ENCODE measurements at places on chromosomes 2 and 18. TPM values are rescaled to one million over a fixed set of nuclear protein-coding genes. Genes with fewer than 3 reads are reported as not detected.
A peak's percentile ranks its signal among the peaks of the same experiment; 100 is the strongest.

DNA sequence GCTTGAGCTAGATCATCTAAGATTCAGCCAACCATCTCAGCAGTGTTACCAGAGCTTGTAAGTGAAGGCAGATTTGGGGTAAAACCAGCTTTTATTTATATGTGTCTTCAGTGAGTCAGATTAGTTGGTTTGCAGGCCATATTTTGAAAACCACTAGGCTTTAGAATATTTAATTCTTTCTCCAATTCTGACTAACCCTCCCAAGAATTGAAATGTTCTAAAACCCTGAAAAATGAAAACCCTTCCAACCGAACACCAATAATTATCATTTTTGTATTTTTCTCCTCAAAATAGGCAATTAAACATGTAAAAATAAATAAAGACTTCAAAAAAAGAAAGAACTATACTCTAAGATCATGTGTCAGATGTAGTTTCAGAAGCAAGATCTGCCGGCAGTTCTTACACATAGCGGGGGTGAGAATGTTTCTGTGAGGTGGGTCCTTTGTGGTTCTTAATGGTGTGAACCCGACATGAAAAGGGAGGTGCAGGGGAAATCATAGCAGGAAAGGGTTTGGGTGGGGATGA lies 14.2 kb downstream of the PLEK start:
- H3K4me3 ChIP-seq = no peak overlapping the region
- no peak for DNase-seq
- no peaks in the 10 kb centered on the region for H3K36me3 ChIP-seq
- peaks cover 6% of the 10 kb centered on the region for H3K27me3 ChIP-seq
- H3K27ac ChIP-seq = no peak overlapping the region

GRCh38 chr2:160557903-160558302 lies 64.3 kb upstream of the RBMS1 start:
- H3K4me3 ChIP-seq = no peak overlapping the region
- no peaks in the 10 kb centered on the region for H3K4me1 ChIP-seq
- H3K36me3 ChIP-seq = no peaks in the 10 kb centered on the region
- H3K27me3 ChIP-seq = no peaks in the 10 kb centered on the region
- no peak for DNase-seq
- H3K27ac ChIP-seq = no peak overlapping the region

DNA sequence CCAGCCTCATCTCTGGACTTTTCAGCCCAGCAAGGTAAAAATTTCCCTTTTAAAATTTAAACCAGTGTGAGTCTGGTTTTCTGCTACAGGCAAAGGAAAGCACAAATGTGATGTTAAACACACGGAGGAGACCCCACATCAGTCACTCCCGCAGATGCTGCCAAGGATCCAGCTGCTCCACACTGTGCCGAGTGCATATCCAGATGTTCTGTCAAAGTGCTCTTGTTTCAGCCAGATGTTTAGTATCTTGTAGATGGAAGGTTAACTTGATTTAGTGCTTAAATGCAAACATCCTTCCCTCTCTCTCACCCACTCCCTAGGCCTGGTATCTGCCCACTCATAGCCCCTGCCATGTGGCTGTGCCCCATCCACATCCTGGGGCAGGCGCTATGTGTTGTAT lies 15.8 kb upstream of the ATOH8 start:
- peaks cover 31% of the 10 kb centered on the region for H3K27me3 ChIP-seq
- no peak overlapping the region for H3K27ac ChIP-seq
- H3K36me3 ChIP-seq = no peaks in the 10 kb centered on the region
- H3K4me3 ChIP-seq = no peak overlapping the region
- DNase-seq = no peak

GRCh38 chr2:104746299-104746698 lies 107.6 kb upstream of the POU3F3 start:
- peak; percentile 45 for DNase-seq
- no peak overlapping the region for H3K4me3 ChIP-seq
- peaks cover 8% of the 10 kb centered on the region for H3K27me3 ChIP-seq
- no peak overlapping the region for H3K27ac ChIP-seq
- no peaks in the 10 kb centered on the region for H3K4me1 ChIP-seq
- H3K36me3 ChIP-seq = no peaks in the 10 kb centered on the region

DNA sequence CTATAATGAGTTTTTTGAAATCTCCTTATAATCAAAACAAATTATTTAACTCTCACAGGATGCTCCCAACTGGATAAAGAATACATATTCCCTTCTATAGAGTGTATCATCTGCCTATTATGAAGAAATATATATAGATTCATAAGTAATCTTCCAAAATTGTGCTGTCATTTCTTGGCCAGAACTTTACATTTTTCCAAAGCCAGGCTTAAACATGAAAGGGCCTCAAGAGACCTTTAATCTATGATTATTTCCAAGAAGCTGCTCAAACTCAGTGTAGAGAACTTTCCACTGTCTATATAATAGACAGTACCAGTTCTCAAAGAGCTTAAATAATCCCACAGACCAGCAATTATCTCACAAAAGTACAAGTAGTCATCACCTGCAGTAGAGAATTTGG lies 211.0 kb downstream of the AKAIN1 start:
- H3K27me3 ChIP-seq = no peaks in the 10 kb centered on the region
- no peaks in the 10 kb centered on the region for H3K36me3 ChIP-seq
- H3K4me3 ChIP-seq = no peak overlapping the region
- H3K4me1 ChIP-seq = peaks cover 7% of the 10 kb centered on the region

DNA sequence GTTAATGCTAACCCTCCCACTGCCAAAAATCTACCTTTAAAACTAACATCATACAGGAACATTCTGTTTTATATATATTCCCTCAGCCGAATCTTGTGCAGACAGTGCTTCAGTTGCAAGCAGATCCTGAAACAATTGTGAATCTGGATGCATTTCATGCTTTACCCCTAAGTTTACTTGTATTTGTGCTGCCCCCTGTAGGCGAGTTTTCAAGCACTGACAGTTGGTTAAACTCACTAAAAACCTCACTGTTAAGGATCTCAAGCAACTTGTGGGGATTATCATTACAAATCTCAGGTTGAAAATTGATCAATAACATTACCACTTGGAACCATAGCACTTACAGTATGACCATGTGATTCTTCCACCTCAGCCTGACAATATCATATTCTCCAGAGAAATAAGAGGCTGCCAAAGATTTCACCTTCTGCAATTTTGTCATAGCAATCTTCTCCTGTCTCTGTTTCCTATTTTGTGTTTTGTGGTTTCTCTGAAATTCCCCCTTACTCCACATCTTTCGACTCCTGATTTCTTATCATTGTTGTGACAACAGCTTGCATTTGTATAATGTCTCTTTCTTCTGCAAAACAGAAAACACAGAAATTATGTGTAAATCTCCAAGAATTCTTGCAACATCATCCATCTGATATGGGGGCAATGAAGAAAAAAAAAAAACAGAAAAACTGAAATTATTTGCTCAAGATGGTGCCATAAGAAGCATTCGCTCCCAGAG lies 354.6 kb upstream of the SETBP1 start:
- H3K27me3 ChIP-seq = no peaks in the 10 kb centered on the region
- no peaks in the 10 kb centered on the region for H3K4me1 ChIP-seq
- H3K36me3 ChIP-seq = no peaks in the 10 kb centered on the region
- no peak overlapping the region for H3K4me3 ChIP-seq

GRCh38 chr2:37934591-37935513 lies 9.8 kb downstream of the RMDN2 start:
- DNase-seq = no peak
- H3K27me3 ChIP-seq = no peaks in the 10 kb centered on the region
- H3K36me3 ChIP-seq = no peaks in the 10 kb centered on the region
- H3K4me1 ChIP-seq = no peaks in the 10 kb centered on the region
- H3K4me3 ChIP-seq = no peak overlapping the region
- H3K27ac ChIP-seq = no peak overlapping the region

DNA sequence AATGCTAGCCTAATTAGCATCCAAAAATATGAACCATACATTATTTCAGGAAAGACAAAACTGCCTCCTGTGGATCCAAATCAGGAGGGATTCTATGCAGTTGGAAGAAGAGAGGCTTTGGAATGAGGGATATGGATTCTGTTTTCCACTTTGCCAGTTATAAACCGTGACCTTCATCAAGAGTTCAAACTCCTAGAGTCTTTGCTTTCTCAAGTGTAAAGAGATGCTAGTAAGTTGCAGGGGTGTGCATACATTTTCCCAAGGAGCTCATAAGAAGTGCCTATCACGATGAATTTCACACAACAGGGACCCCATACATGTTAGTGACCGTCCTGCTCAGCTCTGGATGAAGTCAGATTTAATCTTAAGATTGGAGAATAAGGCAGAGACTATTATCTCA lies 542.5 kb downstream of the SOX11 start:
- no peaks in the 10 kb centered on the region for H3K4me1 ChIP-seq
- H3K27me3 ChIP-seq = no peaks in the 10 kb centered on the region
- no peak for DNase-seq
- H3K36me3 ChIP-seq = no peaks in the 10 kb centered on the region

- peaks cover 7% of the 10 kb centered on the region for H3K4me1 ChIP-seq
- H3K36me3 ChIP-seq = no peaks in the 10 kb centered on the region
- H3K4me3 ChIP-seq = no peak overlapping the region
- no peaks in the 10 kb centered on the region for H3K27me3 ChIP-seq
Observed at GRCh38 chr2:127637725-127638252, 8.2 kb upstream of the GPR17 start.

DNA sequence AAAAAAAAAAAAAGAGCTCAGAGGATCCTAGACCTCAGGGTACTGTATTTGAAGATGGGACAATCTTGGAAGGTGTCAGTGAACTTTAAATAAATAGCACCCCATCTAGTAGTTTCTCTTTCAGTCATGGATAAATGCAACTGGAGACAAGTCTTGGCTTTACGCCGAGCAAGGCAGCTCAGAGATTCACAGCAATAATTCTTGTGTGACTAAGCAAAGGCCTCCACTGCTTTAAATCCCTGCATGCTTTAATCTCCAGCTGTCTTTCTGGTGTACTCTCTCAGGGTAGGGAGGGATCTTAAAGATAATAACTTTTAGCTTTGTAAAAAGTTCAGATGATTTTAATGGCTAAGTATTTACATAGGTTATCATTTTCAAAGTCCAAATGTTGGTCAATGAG lies 36.3 kb downstream of the NRXN1 start:
- no peak overlapping the region for H3K4me3 ChIP-seq
- no peaks in the 10 kb centered on the region for H3K27me3 ChIP-seq
- DNase-seq = no peak
- H3K4me1 ChIP-seq = no peaks in the 10 kb centered on the region
- H3K36me3 ChIP-seq = no peaks in the 10 kb centered on the region

TMEM178A gene
- total RNA-seq = 5.5 TPM

DNA sequence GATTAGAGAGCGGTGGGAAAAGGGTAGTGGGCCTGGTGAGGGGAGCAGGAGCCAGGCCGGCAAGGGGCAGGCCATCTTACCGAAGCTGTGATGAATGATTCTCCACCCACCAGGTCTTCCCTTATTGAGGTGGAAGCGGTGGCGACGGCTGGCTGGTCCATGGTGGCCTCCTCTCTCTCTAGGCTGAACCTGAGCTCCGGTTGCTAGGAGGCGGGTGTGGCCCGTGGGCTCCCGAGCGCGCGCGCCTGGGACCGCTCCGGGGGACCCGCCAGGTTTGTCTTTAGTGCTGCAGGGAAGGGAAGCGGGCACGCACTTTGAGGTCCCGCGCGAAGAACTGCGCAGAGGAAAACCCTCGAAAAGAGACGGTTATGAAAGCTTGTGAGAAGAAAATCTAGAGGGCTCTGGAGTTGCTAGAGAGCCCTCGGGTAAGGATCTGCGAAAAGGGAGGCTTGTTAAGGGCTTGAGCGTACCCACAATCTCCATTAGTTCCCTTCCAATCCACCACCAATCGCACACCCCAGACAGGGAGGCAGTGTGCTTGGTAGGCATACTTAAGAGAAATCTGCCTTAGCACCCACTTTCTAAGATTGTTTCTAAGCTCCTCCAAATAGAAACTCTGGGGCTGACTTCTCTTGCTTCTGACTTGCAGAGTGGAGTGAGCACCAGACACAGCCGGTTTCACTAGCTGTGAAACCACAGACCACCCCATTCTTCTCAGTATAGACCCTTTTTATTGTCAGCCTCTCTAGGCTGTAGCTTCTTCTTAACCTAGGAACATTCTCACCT lies at the start of gene STPG4:
TSS of gene STPG4 (minus strand) at position 218 of the 786 bp plus-strand sequence. CDS start at position 161, 57 bp downstream.
- no peak within 1 kb of the TSS for H3K27ac ChIP-seq
- H3K27me3 ChIP-seq = no peaks in the 10 kb centered on the region
- peaks cover 58% of the 10 kb centered on the region for H3K36me3 ChIP-seq
- peak; percentile 50 for DNase-seq
- H3K4me3 ChIP-seq = no peak within 1 kb of the TSS

- peak; percentile 17 for DNase-seq
- H3K4me3 ChIP-seq = no peak overlapping the region
- H3K27me3 ChIP-seq = no peaks in the 10 kb centered on the region
Observed at GRCh38 chr2:110790907-110791306, 58.5 kb downstream of the ACOXL start.

DNA sequence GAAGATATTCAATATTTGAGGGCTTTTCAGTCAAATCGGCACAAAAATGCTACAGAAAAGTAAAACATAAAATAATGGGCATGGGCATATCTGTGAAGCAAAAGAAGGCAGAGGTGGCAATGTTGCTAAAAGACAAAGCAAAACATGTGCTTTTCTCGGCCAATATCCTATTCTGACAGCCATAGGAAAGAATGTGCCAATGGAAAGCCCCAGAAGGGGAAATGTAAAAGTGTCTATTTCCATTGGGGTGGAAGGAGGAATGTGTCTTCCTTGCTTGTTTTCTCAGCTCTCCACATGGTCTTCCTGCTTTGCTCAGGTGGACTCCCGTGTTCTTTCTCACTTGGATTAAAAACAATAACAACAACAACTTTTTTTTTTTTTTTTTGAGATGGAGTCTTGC lies 13.7 kb upstream of the PER2 start:
- no peak for DNase-seq
- no peak overlapping the region for H3K27ac ChIP-seq
- H3K27me3 ChIP-seq = no peaks in the 10 kb centered on the region
- H3K4me1 ChIP-seq = peaks cover 4% of the 10 kb centered on the region

GRCh38 chr2:189369566-189369965 lies 71.7 kb upstream of the WDR75 start:
- no peak overlapping the region for H3K4me3 ChIP-seq
- H3K36me3 ChIP-seq = no peaks in the 10 kb centered on the region
- H3K27ac ChIP-seq = no peak overlapping the region

CASP10 gene
- total RNA-seq = 26.7 TPM

Data from endodermal cell (in vitro differentiated cells).